ENCODE measurements at places on chromosomes 7 and 10.
A peak's percentile ranks its signal among the peaks of the same experiment; 100 is the strongest.

GRCh38 chr10:80168679-80169380, 36.3 kb downstream of the PLAC9 start:
- DNase-seq: no peak

- no peak for DNase-seq
Measured at GRCh38 chr7:78528964-78529363, 730.4 kb downstream of the PHTF2 start.

GRCh38 chr7:50411332-50411731, 38.8 kb downstream of the FIGNL1 start:
- no peak for DNase-seq

- no peak for DNase-seq
Measured at GRCh38 chr10:110044681-110045080, 36.9 kb downstream of the ADD3 start.

DNA sequence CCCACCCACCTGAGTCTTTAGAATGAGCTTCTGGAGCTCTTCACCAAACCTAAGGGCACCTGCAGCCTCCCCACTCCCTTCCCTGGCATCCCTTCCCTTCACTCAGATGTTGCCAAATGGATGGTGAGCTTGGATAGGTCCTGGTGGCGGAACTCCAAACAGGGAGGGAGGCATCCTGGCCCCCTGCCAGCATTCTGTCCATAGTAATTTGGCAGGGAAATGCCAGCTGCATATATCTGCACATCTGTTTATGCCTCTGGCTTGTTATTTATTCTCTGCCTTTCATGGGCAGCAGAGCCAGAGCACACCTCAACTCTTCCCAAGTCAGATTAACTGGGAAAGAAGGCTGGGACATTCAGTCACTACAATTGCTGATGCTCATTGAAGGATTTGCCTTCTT, 18.1 kb downstream of the KAZALD1 start:
- no peak for DNase-seq

DNA sequence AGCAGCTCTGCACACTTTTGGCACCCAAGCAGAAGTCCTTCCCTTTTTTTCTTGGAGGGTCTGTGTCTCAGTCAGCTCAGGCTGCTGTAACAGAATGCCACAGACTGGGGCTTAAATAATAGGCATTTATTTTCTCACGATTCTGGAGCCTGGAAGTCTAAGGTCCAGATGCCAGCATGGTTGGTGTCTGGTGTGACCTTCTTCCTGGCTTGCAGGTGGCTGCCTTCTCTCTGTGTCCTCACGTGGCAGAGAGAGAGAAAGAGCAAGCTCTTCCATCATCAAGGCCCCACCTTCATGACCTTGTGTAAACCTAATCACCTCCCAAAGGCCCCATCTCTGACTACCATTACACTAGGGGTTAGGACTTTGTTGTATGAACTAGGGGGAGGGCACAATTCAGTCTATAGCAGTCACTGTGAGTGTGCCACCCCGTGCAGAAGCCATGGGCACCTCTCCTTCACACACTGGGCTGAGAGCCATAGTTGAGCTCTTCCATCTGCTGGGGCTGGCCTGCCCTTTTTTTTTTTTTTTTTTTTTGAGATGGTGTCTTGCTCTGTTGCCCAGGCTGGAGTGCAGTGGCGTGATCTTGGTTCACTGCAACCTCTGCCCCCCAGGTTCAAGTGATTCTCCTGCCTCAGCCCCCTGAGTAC, 80.3 kb downstream of the OAT start:
- no peak for DNase-seq

DNA sequence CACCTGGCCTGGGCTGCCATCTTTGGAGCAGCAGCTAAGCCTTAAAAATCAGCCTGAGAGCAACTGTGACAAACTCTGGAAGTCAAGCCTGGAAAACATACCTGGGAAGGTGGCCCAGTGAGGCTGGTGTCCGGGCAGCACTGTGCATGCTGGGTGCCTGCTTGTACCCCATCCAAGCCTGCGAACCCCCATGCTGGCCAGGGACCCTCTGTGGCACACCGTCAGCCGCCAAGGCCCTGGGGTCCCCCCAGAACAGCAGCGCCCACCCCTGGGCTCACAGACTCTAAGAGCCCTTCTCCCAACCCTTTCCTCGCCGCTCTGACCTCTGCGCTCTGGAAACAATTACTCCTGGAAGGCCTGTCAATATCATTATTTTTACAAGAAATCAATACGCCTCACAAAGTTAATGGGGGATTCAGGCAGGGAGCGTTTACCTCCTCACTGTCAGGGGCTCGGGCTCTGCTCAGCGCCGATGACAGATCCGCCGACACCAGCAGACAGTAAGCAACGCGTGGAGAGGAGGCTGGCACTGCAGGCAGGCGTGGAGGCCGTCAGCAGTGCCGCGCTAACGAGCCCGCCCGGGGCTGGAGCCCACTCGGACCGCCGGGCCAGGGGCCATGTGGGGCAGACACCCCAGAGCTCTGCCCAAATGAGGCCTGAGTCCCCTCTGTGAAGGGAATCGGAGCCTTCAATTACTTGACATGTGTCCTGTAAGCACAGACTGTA, 54.4 kb downstream of the EBF3 start:
- no peak for DNase-seq

GRCh38 chr10:113716109-113716910, 35.2 kb upstream of the PLEKHS1 start:
- DNase-seq: no peak

GRCh38 chr10:34290412-34291081, 524.5 kb downstream of the PARD3 start:
- no peak for DNase-seq

GRCh38 chr7:80883154-80884025, 35.5 kb downstream of the SEMA3C start:
- no peak for DNase-seq

GRCh38 chr10:115417585-115418265, 324.6 kb downstream of the ATRNL1 start:
- no peak for DNase-seq

GRCh38 chr10:120948889-120949608, 97.9 kb downstream of the WDR11 start:
- peak; percentile 67 for DNase-seq

GRCh38 chr10:110160522-110160921, 46.9 kb upstream of the MXI1 start:
- DNase-seq: no peak

DNA sequence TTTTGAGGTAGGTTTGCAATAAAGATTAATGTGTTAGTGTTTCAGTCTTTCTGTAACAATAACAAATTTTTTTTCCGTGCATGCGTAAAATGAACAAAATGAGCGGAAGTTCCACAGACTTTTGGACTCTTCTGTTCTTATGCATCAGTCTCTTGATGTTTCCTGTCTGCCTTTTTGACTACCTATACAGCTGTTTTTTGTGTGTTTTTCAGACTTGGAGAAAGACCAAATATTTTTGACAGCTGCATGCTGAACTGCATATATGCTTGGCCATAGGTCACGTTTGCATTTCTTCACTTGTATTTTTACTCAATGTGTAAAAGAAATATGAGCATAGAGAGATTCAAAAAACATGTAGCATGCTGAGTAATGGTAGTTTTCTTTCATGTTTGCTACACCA, 119.3 kb downstream of the BBS9 start:
- no peak for DNase-seq

- DNase-seq: no peak
Measured at GRCh38 chr10:80614576-80615416, 77.1 kb downstream of the SH2D4B start.

DNA sequence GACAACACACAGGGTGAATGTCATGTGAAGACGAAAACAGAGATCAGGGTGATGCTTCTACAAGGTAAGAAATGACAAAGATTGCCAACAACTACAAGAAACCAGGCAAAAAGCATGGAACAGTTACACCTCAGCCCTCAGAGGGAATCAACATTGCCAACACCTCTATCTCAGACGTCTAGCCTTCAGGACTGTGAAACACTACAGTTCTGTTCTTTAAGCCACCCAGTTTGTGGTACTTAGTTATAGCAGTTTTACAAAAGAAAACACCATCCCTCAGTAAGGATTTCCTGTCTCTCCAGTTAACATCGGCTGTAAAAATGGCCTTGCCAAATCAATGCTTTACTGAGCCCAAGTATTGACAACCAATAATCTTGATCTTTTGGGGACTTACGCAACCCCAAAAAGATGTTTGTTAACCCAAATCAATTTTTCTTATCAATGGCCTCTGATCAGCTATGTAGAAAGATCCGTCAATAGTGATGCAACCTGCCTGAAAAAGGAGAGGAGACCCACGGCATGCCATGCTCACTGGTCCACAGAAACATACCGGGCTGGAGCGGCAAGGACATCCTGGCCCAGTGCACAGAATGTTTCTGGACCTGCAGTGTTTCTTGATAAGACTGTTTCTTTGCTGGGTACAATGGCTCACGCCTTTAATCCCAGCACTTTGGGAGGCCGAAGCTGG, 44.0 kb downstream of the AKR1D1 start:
- DNase-seq: no peak

- DNase-seq: no peak
Measured at GRCh38 chr7:101362334-101363195, at the start of gene COL26A1. COL26A1 (plus strand) TSS chr7:101362875; CDS start chr7:101363033, 158 bp downstream.

GRCh38 chr7:25083201-25083600, 41.9 kb downstream of the CYCS start:
- no peak for DNase-seq

DNA sequence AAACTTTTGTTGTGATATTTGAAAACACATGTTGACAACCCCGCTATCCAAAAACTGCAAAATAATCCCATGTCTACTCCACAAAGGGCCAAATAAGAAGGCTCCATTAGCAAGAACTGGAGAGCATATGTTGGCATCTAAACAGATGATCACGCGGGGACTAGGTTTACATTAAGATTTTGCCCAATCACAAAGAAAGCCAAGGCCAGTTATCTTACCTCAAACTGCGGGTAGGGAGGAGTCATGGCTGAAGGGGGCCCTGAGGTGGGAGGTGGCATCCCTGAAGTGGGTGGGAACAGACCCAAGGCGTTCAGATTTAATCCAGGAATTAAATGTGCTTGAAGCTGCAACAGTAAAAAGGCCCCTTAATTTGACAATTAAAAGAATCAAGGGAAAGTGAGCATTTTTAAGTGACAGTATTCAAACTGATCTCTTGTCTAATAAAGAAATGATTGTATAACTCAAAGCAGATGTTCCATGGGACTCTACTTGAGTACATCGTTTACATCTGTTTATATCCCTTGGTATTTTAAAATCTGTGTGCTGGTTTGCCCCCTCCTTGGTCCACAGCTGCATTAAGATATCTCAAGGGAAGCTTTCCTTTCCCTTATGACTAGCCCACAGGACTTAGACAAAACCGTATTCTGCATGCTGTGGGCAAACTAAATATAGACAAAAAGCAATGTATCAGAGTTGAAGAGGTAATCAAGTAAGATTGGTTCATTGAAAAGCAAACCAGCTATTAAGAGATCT, 42.9 kb downstream of the MALSU1 start:
- no peak for DNase-seq

- DNase-seq: no peak
Measured at GRCh38 chr10:13865758-13866491, 279.2 kb downstream of the PRPF18 start.

GRCh38 chr7:96199421-96199820, 122.5 kb downstream of the SLC25A13 start:
- no peak for DNase-seq

DNA sequence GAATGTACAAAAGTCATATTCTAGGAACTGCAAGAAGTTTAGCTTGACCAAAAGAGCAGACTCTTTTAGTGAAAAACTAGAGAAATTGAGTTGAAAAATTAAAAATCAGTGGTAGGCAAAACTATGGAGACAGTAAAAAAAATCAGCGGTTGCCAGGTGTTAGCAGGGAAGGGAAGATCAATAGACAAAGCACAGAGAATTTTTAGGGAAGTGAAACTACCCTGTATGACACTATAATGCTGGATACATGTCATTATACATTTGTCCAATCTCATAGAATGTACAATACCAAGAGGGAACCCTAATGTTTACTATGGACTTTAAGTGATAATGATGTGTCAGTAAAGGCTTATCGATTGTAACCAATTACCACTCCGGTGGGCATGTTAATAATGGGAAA, 761.9 kb downstream of the MAGI2 start:
- DNase-seq: no peak

DNA sequence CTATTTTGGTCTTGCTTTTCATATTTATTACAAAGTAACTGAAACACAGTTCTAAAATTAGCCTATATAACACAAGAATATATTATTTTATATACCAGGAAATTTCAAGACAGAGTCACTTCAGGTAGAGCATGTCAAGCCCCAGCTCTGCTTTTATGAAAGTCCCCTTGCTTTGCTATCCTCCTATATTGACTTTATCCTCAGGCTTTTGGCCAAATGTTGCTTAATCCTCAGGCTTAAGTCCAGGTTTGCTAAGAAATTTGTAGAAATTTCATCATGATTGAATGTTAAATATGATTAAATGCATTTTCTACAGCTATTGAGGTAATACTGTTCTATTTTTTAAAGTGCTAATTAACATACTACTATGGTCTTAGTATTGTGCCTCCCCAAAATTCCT, 227.6 kb downstream of the FZD1 start:
- no peak for DNase-seq

GRCh38 chr7:151057506-151057988, at the start of gene CDK5:
CDK5 (minus strand) TSS chr7:151057897; CDS start chr7:151057848, 49 bp downstream.
- DNase-seq: no peak

DNA sequence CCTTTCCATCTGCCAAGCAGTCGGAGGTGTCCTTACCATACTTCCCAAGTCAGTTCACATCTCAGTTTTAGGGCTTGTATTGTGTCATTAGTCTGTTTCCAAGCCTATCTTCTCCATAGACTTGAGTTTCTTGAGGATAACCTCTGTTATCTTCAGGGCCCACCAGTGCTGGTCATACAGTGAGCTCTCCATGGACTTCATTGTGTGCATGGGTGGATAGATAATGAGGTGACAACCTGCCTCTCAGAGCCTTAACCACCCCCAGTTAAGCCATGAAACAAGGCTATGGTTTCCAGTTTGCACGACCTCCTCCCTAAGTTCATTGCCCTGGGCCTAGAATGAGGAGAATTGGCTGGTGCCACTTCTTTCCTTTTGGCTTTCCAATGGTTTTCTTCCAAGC, 38.5 kb upstream of the WAC start:
- no peak for DNase-seq

DNA sequence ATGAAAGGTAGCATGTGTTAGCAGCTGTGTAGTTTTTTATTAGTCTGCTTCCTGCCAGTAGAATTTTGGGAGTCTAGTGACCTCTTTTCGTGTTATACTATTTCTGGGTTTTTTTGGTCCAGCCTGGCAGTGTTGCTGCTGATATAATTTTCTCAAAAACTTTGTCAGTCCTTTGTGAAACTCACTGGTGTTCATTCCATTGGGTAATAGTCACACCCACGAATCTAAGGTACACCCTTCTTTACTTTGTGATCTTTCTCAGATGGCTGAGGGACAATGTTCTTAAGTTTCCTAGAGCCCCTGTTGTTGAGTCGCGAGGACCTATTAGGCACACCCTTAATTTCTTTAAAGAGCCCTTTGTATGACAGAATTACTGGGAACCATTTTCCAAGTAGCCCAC, 52.3 kb downstream of the TPST1 start:
- DNase-seq: no peak
